ENCODE measurements at places on chromosomes 2 and 18.

- no peak for DNase-seq
Observed at GRCh38 chr2:174014011-174014698, 49.0 kb upstream of the SP3 start.

- no peak for DNase-seq
Observed at GRCh38 chr2:140639628-140640027, 1491.2 kb downstream of the LRP1B start.

GRCh38 chr18:50286391-50287027 lies 983 bp downstream of the CXXC1 start:
- no peak for DNase-seq

GRCh38 chr2:149064856-149065630 lies 26.5 kb downstream of the LYPD6B start:
- no peak for DNase-seq

- DNase-seq: no peak
Observed at GRCh38 chr2:205852457-205852856, 170.2 kb downstream of the NRP2 start.

GRCh38 chr2:55047677-55048299 lies 2.5 kb downstream of the RTN4 start:
- no peak for DNase-seq
